ENCODE measurements at places on chromosomes 2 and 18.
A peak's percentile ranks its signal among the peaks of the same experiment; 100 is the strongest.

DNA sequence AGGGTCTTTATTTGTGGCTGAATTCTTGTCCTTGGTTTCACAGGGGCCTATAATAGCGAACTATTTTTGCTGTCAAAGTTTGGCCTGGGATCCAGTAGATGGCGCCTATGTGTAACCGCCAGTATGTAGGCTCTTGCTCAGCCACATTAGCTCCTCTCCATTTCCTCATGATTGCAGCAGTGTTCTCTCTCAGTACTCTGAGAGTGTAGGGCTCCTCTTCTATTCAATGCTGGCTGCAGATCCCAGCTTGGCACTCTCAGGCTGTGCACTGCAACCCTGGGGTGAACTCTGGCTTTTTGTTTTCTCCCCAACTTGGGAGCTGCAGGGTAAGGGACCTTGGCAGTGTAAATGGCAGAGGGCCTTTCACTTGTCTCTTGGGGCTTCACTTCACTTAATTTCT is 344.6 kb upstream of the CHAC2 start:
- peak; percentile 39 for DNase-seq

DNA sequence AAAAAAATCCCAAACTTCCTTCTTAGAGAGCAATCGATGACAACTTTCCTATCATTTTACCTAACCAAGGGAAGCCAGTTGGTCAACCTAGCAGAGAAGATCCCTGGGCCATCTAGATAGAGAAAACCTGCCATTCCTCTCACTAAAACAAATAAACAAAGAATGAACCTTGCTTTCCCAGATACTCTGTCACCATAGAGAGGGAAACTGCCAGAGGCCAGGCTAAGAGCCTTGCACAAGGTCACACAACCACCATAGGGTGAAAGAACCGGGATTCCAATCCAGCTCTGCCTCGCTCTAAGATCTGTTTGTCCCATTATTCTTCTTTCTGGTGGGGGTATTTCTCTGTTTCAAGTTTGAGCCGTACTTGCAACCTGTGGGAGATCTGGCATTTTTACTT is 154.6 kb downstream of the CYRIA start:
- DNase-seq, result no peak

GRCh38 chr18:32919799-32920198 is 147.0 kb upstream of the KLHL14 start:
- peak; percentile 67 for DNase-seq

DNA sequence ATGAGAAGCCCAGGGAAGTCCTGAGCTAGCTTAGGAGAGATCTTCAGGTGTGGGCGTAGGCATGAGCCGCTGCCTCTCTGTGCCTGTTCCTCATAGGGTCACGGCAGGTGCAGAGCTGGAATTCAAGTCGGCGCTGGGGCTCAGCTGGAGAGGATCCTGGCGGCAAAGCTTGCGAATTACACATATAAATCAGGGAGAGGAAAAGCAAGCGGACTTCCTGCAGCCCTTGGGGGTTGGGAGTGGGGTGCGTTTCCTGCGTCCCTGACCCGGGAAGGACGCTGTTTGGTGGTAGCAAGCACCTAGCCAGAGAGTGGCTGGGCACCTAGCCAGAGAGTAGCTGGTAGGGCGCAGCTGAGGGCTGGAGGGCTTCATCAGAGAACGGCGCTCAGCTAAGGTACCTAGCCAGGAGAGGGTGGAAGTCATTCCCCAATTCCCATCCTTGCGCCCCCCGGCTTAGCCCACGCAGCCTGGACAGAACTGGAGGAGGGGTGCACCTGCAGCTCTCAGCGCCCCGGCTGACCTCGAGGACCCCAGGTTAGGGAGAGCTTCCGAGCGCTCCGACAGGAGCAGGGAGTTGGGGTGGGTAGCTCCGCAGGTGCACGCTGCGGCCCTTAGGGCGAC is 459 bp upstream of the EFR3B start:
- DNase-seq, result peak; percentile 93

DNA sequence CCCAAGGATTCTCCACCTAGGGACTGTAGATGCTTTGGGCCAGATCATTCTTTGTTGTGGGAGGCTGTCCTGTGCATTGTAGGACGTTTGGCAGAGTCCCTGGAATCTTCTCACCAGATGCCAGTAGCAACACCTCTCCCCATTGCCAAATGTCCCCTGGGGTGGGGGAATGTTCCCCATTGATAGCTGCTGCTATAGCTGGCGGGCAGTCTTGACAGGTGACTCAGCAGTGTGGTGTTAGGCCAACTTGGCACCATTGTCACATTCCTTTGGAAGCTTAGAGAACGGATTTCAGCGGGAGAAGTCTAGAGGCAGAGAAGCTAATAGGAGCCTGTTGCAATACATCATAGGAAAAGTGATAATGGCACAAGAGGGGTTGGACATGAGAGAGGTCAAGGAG is 495.7 kb upstream of the SMIM21 start:
- DNase-seq, result no peak

GRCh38 chr2:206004004-206004693 is 81.8 kb downstream of the INO80D start:
- no peak for DNase-seq

DNA sequence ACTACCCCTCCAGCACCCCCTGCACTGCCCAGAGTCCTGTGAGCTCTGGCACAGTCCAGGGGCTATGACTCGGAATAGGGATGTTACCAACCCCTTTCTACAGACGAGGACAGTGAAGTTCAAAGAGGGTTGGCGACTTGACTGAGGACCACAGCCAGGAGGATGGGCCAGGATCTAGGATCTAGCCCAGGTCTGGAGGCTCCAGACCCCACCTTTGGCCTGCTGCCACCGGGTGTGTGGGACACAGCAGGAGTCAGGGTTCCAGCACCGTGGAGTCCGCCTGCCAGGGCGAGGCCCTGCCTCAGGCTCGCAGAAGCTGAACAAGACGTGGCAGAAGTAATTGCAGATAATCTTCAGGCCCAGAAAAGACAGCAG is 37.9 kb upstream of the GPC1 start:
- DNase-seq, result no peak

DNA sequence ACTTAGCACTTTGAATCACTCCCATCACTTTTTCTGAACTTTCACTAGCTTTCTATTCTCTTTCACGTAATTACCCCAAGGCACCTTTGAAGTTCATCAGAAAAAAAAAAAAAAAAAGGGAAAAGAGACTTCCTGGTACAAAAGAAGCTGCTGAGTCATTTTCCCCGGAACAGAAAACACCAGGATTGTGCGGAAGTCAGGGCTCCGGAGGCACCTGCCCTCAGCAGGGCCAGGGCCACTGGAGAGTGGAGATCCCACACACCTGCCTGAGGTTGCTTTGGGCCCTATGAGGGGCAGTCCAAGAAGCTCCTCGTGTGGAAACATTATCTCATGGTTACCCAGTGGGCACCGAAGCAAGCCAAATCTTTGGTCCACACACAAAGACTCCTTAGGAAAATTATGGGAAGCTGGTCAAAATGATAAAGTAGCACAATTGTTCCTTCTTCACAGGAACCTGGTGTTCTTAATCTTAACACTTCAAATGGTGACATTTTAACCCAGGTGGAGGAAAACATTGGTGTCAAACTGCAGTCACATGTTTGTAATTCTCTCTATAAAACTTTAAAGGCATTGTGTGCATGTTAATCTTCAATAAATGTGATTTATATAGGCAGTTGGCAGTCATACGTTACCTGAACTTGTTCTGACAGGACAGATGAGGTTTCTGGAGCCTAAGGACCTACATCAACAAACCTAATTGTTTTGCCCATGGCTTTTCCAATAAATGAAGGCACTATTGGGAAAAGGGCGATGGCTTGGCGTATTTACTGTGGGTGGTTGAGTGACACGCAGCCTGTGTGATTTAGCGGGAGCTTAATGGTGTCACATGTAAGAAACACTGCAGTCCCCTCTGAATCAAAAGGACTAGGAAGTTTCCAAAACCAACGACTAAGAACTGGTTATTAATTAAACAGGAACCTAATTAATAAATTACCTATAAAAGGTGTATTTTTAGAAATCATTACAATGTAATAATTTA is 23.4 kb upstream of the FAM110C start:
- peak; percentile 29 for DNase-seq

GRCh38 chr2:122029456-122029855 is 274.0 kb downstream of the TSN start:
- no peak for DNase-seq

DNA sequence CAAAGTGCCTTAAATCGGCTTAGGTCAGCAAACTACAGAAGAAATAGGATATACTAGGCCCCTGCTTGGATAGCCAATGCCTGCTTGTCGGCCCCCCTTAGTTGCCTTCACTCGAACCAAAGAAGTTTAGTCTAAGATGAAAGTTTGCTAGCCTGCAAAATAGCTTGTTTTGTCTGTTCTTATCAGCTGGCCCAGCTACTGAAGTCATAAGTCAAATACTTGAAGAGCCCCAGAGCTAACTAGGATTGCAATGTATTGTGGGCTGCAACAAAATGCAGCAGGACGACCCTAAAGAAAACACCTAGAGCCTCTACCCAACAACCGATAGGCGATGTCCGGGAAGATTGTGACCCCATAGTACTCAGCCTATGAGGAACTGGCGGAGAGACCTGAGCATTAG is 183.5 kb upstream of the HS6ST1 start:
- DNase-seq, result no peak

GRCh38 chr2:235909358-235909757 is 258.8 kb downstream of the GBX2 start:
- DNase-seq, result no peak
